ENCODE measurements at places on chromosomes 6 and 20. TPM values are rescaled to one million over a fixed set of nuclear protein-coding genes. Genes with fewer than 3 reads are reported as not detected.

HAO1 gene
- polyA plus RNA-seq: not detected

C20orf141 gene
- 0.36 TPM for polyA plus RNA-seq

NNAT gene
- polyA plus RNA-seq: 0.74 TPM

TPD52L2 gene
- 212 TPM for polyA plus RNA-seq

NOX3 gene
- polyA plus RNA-seq: not detected

METTL24 gene
- 0.18 TPM for polyA plus RNA-seq

ULBP1 gene
- 1.1 TPM for polyA plus RNA-seq

MDC1 gene
- 7.4 TPM for polyA plus RNA-seq

APCDD1L gene
- polyA plus RNA-seq: 0.18 TPM

MMP24 gene
- polyA plus RNA-seq: 0.21 TPM

PSMB1 gene
- polyA plus RNA-seq: 585 TPM

OOEP gene
- polyA plus RNA-seq: 0.08 TPM

AFG1L gene
- polyA plus RNA-seq: 1.7 TPM

DHX35 gene
- 12.1 TPM for polyA plus RNA-seq

HLA-DQB2 gene
- polyA plus RNA-seq: not detected

DDO gene
- 1.3 TPM for polyA plus RNA-seq

ARMC12 gene
- 0.17 TPM for polyA plus RNA-seq

KHDRBS2 gene
- not detected for polyA plus RNA-seq

MYBL2 gene
- 7.8 TPM for polyA plus RNA-seq

HFE gene
- polyA plus RNA-seq: 22.1 TPM

COL10A1 gene
- polyA plus RNA-seq: 17.3 TPM

WFDC5 gene
- not detected for polyA plus RNA-seq

CBLN4 gene
- polyA plus RNA-seq: not detected

PIGT gene
- 70.0 TPM for polyA plus RNA-seq

CLPSL1 gene
- not detected for polyA plus RNA-seq

MAP7 gene
- 0.34 TPM for polyA plus RNA-seq

LAMA5 gene
- polyA plus RNA-seq: 1.5 TPM

UBD gene
- not detected for polyA plus RNA-seq

C2 gene
- polyA plus RNA-seq: 7.6 TPM

INSM1 gene
- not detected for polyA plus RNA-seq

NFATC2 gene
- 1.2 TPM for polyA plus RNA-seq

TFAP2D gene
- not detected for polyA plus RNA-seq

APOBEC2 gene
- not detected for polyA plus RNA-seq

MYB gene
- polyA plus RNA-seq: 0.16 TPM

NKAIN4 gene
- polyA plus RNA-seq: not detected

OR2J3 gene
- not detected for polyA plus RNA-seq

TRIM15 gene
- not detected for polyA plus RNA-seq

C6orf52 gene
- polyA plus RNA-seq: 1.1 TPM

CDH4 gene
- polyA plus RNA-seq: 6.8 TPM

RNF182 gene
- polyA plus RNA-seq: 14.1 TPM

RAET1G gene
- polyA plus RNA-seq: 8.9 TPM

COL9A3 gene
- 0.59 TPM for polyA plus RNA-seq

CD164 gene
- polyA plus RNA-seq: 280 TPM

All from fibroblast of lung (primary cell).